ENCODE measurements at places on chromosomes 11 and 22. TPM values are rescaled to one million over a fixed set of nuclear protein-coding genes. Genes with fewer than 3 reads are reported as not detected.

Gene KRTAP5-2
- total RNA-seq: not detected

Gene KIF18A
- 9.9 TPM for total RNA-seq

Gene SGSM1
- total RNA-seq: 0.06 TPM

Gene CHST1
- not detected for total RNA-seq

Gene LRRC10B
- not detected for total RNA-seq

Gene MB
- total RNA-seq: 5.3 TPM

Gene POLDIP3
- total RNA-seq: 10.9 TPM

Gene NAP1L4
- total RNA-seq: 193 TPM

Gene OR51D1
- not detected for total RNA-seq
